ENCODE measurements at places on chromosomes 4 and X. TPM values are rescaled to one million over a fixed set of nuclear protein-coding genes. Genes with fewer than 3 reads are reported as not detected.

DNA sequence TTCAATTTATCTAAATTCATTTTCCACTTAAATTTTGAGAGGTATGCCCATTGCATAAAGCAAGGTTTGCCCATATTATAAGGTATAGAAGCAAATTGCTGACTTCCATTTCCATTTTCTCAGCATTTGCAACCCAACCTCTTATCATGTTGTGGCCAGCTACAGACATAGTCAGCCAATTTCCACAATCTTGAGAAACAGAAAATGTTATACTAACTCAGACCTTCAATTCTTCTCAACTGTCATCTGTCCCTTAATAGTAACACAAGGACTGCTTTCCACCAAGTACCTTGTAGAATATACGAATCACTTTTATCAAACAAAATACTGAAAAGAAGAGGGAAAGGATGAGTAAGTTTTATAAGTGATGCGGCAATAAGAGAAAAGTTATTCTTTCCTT lies 11.2 kb upstream of the GRIA3 start:
- DNase-seq: no peak
- no peak overlapping the region for H3K27ac ChIP-seq
- H3K27me3 ChIP-seq: no peaks in the 10 kb centered on the region
- no peak overlapping the region for H3K4me3 ChIP-seq
- H3K4me1 ChIP-seq: no peaks in the 10 kb centered on the region

DNA sequence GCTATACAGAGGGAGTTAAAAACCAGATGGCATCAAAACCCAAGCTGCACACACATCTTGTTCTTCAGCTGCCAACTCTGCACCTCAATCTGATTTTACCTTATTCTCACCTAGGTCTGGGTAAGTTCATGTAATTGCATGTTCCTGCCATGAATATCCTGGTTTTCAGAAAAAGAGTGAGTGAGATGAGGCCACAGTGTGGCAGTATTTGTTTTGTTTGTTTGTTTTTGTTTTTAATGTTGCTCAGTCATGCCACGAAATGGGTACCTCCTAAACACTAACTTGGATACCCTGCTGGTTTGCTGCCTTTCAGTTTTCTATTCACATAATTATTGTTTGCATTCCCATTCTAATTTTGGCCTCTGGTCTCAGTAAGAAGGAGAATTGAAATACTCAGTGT lies 22.5 kb downstream of the TMEM164 start:
- H3K27ac ChIP-seq: no peak overlapping the region
- no peak for DNase-seq
- H3K27me3 ChIP-seq: no peaks in the 10 kb centered on the region
- H3K4me3 ChIP-seq: no peak overlapping the region
- peaks cover 6% of the 10 kb centered on the region for H3K4me1 ChIP-seq

GRCh38 chrX:106484233-106484632 lies 127.5 kb upstream of the RADX start:
- no peaks in the 10 kb centered on the region for H3K27me3 ChIP-seq
- no peaks in the 10 kb centered on the region for H3K36me3 ChIP-seq
- H3K4me1 ChIP-seq: no peaks in the 10 kb centered on the region
- no peak for DNase-seq
- no peak overlapping the region for H3K4me3 ChIP-seq
- H3K27ac ChIP-seq: no peak overlapping the region

DNA sequence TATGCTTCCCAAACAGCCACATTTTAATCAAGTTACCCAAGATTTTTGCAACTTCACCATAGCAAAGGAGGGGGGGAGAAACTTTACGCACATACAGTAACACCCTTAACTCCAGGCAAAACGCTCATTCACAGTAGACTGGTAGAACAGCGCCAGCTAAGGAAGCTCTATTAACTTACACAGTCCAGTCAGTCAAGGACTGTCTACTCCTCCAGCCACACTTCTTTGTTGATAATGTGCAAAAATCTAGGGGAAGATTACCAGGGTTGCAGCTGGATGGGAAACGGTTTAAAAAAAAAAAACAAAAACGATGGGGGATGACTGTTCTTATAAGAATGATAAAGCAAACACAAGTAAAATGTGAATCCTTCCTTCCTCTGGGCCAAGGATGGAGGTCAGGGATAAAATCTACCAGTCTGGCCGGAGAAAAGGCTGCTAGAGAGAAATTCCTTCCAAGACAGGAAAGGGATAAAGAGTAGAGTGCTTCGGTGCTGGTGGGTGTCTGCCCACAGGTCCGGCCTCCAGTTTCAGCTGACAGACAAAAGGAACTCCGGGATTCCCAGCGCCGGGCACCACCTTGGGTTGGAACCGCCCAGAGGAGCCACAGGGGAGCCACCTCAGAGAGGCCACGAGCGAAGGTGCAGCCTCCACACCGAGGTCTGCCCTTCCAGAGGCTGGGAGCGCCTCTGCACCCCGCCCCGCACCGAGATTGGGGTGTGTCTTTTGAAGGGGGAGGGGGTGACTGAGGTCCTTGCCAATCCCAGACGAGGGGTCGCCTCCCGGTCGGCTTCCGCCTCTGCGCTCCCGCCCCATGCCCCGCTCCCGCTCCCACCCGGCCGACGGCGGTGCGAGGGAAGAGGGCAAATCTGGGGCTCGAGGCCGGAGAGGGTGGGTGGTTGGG lies 811 bp downstream of the ANKRD50 start:
- no peaks in the 10 kb centered on the region for H3K27me3 ChIP-seq
- H3K36me3 ChIP-seq: no peaks in the 10 kb centered on the region
- H3K27ac ChIP-seq: peak overlapping the region; percentile 96
- H3K4me1 ChIP-seq: peaks cover 24% of the 10 kb centered on the region
- no peak for DNase-seq
- H3K4me3 ChIP-seq: peak overlapping the region; percentile 91

GRCh38 chrX:78708262-78708661 lies 39.3 kb upstream of the LPAR4 start:
- no peaks in the 10 kb centered on the region for H3K4me1 ChIP-seq
- H3K27me3 ChIP-seq: no peaks in the 10 kb centered on the region
- no peak overlapping the region for H3K4me3 ChIP-seq
- H3K27ac ChIP-seq: no peak overlapping the region
- H3K36me3 ChIP-seq: no peaks in the 10 kb centered on the region

- no peaks in the 10 kb centered on the region for H3K36me3 ChIP-seq
- DNase-seq: no peak
- no peak overlapping the region for H3K4me3 ChIP-seq
- H3K4me1 ChIP-seq: no peaks in the 10 kb centered on the region
Measured at GRCh38 chr4:6965329-6965728, 55.7 kb downstream of the TBC1D14 start.

DNA sequence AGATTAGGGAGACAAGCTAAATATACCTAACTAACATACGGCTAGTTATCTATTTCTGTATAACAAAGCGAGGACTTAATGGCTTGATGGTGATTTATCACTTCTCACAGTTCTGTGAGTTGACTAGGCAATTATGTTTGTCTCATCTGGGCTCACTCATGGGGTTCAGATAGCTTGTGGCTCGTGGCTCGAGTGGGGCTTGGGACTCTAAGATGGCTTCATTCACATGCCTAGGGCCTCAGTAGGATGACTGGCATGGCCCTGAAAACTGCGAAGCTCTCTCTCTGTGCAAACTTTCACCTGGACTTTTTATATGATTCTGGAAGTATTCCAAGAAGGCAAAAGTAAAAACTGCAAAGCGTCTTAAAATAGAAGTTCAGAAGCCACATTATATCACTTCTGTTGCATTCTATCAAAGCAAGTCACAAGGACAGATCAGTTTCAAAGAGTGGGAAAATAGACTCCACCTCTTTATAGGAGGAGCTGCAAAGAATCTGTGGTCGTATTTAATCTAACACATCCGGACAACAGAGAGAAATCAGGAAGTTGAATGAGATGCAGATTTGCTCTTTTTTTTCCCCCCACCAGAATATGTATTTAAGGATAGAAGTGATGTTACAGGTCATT lies 491.2 kb downstream of the INPP4B start:
- H3K4me3 ChIP-seq: no peak overlapping the region
- H3K36me3 ChIP-seq: no peaks in the 10 kb centered on the region
- no peak overlapping the region for H3K27ac ChIP-seq

DNA sequence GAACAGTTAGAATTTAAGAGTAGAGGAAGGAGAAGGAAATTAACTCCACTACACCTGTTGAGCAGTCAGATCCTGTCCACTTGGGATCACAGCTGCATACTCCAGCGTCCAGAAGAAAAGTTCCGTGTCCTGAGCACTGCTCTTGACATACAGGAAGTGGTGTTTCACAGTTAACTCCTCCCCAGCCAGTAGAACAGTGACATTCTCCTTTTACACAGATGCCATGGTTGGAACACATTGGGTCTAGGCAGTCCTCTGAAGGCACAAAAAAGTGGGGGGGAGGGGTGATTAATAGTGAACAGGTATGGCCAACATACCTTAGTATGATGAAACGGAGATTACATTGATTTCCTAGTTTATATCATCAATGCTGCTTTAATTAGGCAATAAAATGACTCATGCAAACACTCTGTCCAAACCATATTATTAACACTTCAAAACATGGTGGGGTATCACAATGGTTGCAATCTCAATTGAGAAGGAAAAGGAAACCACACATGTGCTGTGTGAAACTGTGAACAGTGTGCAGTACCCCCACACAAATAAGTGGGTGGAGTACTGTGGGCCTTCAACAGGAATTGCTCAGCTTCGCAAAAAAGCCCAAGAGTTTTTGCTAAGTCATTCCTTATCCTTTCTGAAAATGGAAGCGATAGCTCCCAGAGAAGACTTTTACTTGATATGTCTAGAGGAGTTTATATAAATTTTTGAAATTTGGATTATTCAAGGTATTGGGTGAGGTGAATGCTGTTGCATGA lies 295.6 kb downstream of the SH2D1A start:
- no peaks in the 10 kb centered on the region for H3K27me3 ChIP-seq
- H3K36me3 ChIP-seq: no peaks in the 10 kb centered on the region
- H3K4me1 ChIP-seq: no peaks in the 10 kb centered on the region

- H3K4me1 ChIP-seq: no peaks in the 10 kb centered on the region
- no peak for DNase-seq
- H3K36me3 ChIP-seq: no peaks in the 10 kb centered on the region
- no peak overlapping the region for H3K27ac ChIP-seq
- H3K27me3 ChIP-seq: no peaks in the 10 kb centered on the region
Measured at GRCh38 chrX:96407072-96407471, 277.6 kb upstream of the DIAPH2 start.

DNA sequence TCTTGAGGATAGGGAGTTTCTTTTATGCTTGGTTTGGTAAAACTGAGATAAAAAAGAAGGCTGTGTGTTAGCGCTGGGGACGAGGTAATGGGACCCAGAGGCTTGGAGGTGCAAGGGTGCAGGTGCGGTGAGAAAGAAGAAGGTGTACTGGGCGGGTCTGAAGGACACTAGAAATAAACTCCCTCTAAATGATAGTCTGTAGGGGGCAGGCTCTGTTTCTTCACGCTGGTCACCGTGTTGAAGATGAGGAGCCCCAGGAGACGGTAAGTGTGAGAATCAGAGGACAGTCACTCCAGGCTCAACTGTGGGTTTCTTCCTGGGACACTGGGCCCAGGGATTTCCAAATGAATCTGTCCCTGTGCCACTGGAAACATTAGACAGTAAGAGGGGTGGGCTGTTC lies 131.4 kb downstream of the SORBS2 start:
- H3K4me1 ChIP-seq: no peaks in the 10 kb centered on the region
- no peak for DNase-seq
- H3K36me3 ChIP-seq: no peaks in the 10 kb centered on the region
- H3K4me3 ChIP-seq: no peak overlapping the region
- no peak overlapping the region for H3K27ac ChIP-seq
- no peaks in the 10 kb centered on the region for H3K27me3 ChIP-seq

DNA sequence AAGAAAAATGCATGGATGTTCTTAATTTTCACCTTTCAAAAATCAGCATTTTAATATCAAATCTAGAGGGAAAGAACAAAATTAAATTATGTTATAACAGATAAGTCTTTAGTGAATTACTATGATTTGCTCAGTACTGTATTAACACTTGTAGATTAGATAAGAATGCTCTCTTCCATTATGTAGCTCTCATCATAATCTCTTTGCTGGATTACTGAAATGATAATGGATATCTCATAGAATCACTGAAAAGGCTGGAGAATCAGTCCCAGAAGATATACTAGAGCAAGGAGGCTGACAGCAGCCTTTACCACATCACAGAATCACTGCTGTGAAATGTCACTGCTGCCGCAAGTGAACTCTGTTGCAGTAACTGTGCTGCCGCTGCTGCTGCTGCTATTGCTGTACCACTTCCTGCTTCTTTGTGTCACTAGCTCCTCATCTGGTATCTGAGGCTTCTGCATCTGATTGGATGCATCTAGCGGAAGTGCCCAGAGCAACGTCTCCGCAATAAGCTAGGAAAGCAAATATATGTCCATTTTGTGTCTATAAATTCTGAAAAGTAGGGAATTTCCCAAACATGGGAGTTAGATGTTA lies 738.2 kb downstream of the ADGRL3 start:
- H3K36me3 ChIP-seq: no peaks in the 10 kb centered on the region
- no peak overlapping the region for H3K27ac ChIP-seq
- no peak for DNase-seq
- H3K4me3 ChIP-seq: no peak overlapping the region

GRCh38 chrX:139202742-139203420 lies 327.7 kb upstream of the F9 start:
- no peak overlapping the region for H3K4me3 ChIP-seq
- no peaks in the 10 kb centered on the region for H3K36me3 ChIP-seq
- no peak overlapping the region for H3K27ac ChIP-seq
- no peaks in the 10 kb centered on the region for H3K4me1 ChIP-seq

- DNase-seq: no peak
- no peaks in the 10 kb centered on the region for H3K27me3 ChIP-seq
- H3K4me3 ChIP-seq: no peak overlapping the region
- no peaks in the 10 kb centered on the region for H3K36me3 ChIP-seq
- no peaks in the 10 kb centered on the region for H3K4me1 ChIP-seq
Measured at GRCh38 chr4:15976456-15977447, 13.8 kb upstream of the FGFBP2 start.

DNA sequence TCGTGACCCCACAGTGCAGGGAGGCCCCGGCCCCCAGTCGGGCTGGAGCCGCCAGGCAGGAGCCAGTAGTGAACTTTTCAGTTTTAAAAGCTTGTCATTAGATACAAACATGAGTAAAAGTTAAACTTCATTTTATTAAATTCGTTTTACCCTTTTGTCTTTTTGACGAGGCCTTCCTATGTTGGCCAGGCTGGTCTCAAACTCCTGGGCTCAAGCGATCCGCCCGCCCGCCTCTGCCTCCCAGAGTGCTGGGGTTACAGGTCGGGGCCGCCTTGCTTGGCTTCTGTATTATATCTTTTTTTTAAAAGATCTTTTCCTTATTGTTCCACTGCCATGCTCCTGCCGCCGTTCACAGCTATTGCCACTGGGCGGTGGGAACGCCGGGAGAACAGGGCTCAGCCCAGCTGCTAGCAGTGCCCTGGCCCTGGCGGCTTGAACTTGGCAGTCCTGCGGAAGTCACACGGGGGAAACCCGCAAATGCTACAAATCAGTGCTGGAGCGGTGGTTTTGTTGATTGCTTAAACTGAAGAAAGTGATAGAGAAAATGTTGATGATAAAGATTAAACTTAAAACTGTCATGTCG lies 968 bp upstream of the NELFA start:
- peaks cover 8% of the 10 kb centered on the region for H3K36me3 ChIP-seq
- H3K4me1 ChIP-seq: peaks cover 33% of the 10 kb centered on the region
- peak overlapping the region; percentile 98 for H3K27ac ChIP-seq
- no peaks in the 10 kb centered on the region for H3K27me3 ChIP-seq
- H3K4me3 ChIP-seq: peak overlapping the region; percentile 95

- no peaks in the 10 kb centered on the region for H3K36me3 ChIP-seq
- peaks cover 7% of the 10 kb centered on the region for H3K4me1 ChIP-seq
- no peak for DNase-seq
- H3K27ac ChIP-seq: no peak overlapping the region
- no peak overlapping the region for H3K4me3 ChIP-seq
- no peaks in the 10 kb centered on the region for H3K27me3 ChIP-seq
Measured at GRCh38 chrX:69216911-69217310, 51.7 kb upstream of the PJA1 start.

The NPNT gene
- total RNA-seq: 11.0 TPM

The H2BW2 gene
- total RNA-seq: not detected

The PASD1 gene
- not detected for total RNA-seq

The DRP2 gene
- total RNA-seq: 1.5 TPM

The LIMCH1 gene
- total RNA-seq: 17.9 TPM

Measured in vagina (tissue), 2 donors.